ENCODE measurements at places on chromosomes 6 and 20.

DNA sequence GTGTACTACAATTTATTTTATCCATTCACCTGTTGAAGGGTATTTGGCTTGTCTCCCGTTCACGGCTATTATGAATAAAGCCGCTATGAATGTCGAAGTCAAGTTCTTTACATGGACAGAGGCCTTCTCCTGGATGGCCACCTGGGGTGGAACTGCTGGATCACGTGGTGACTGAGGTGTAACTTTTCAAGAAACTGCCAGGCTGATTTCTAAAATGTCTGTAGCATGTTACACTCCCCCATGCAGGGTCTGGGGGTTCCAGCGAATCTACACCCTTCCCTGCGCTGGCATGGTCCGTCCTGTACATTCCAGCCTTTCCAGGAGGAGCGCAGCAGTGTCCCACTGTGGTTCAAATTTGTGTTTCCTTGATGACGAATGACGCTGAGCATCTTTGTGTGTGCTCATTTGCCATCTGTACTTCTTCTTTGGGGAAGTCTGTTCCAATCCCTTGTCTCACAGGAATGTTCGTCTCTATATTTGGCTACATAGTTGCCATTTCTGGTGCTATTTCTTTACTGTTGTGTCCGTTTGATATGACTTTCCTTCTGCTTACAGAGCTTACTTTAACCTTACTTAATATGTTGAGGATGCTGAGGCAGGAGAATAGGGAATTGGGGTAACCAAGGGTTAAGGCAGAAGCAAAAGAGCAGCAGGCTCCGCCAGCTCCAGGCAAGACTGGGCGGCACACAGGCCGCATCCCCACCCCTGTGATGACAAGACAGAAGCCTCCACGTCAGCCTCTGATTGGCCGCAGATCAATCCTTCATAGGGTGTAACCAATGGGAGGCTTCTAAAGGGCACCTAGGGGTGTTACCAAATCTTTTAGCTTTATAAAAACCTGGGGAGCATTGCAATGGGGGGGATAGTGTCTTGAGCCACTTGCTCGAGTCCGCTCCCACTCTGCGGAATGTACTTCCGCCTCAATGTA is 106.6 kb downstream of the TAF4 start:
- DNase-seq, result no peak

DNA sequence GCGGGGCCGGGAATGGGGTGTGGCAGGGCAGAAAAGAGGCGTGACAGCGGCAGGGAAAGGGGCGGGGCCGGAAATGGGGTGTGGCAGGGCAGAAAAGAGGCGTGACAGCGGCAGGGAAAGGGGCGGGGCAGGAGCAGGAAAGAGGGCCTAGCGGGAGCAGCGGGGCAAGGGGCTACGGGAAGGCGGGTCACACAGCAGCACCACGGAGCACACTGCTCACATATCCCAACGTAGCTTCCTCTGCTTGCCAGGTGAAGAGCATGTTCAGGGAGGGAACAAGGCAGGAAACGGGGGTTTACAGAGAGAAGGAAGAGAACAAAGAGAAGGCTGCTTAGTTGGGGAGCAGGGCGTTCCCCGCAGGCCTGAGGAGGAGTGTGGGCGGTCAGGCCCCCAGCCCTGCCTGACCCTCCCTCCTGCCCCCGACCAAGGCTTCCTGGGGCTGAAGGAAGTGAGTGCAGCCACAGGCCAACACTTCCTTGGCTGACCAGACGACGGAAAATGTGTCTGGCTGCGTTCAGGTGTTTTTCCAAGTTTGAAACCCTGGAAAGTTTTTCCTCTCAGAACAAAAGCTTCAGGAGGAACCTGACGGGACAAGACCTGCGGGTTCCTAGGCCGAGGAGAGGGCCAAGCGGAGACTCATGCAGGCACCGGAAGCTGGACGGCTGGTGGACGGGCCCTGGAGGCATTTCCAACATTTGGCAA is 13.8 kb downstream of the UCKL1 start:
- no peak for DNase-seq

DNA sequence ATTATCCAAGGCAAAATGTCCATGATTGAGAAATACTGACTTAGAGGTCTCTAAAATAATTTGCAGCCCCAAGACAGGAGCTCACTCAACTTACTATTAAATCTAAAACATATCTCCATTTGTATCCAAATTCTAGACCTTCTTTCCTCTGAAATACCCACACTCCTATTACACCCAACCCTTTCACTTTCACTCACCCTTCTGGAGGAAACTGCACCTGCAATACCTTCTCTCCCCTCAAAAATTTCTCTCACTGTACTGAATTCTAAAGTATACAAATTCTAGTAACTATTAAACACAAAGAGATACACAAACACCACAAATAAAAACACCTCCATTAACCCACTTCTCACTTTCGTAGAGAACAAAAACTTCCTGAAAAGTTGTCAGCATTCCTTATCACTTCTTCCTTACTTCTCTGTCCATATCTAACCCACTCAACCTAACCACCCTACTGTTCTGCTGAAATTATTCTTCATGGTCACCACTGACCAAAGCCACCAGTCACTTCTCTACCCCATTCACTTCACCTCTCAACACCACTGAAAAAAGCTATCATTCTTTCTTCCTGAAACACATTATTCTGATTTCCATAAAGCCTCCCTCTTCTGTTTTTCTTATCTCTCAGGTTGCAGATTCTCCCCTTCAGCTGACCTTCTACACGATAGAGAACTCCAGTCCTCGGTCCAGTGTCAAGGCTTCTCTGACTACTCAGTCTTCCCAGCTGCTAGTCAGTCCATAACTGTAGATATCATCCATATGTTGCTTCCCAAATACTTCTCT is 12.0 kb downstream of the LMBRD1 start:
- no peak for DNase-seq

DNA sequence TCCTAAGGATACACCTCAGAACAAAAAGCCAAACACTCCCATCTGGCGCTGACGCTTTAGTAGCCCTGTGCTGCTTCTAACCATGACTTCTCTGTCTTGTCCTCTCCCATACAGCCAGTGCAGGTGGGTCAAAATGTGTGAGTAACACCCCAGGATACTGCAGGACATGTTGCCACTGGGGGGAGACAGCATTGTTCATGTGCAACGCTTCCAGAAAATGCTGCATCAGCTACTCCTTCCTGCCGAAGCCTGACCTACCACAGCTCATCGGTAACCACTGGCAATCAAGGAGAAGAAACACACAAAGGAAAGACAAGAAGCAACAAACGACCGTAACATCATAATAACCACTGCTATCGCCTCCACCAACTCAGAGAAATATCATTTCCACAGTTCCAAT is 1.4 kb downstream of the DEFB132 start:
- no peak for DNase-seq

- no peak for DNase-seq
Observed at GRCh38 chr6:2959909-2960719, 11.3 kb downstream of the SERPINB6 start.

DNA sequence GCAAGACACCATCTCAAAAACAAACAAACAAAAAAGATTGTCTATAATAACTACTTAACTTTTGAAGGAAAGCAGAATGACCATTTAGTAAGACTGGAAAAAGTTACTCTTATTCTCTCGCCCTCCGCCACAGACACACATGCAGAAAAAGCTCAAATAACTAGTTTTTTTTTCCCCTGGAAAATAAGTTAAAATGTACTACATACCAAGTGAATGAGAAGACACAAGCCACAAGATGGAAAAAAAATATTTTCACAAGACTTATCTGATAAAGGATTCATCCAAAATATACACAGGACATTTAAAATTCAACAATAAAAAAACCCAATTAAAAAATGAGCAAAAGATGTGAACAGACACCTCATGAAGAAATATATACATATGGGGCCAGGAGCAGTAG is 31.9 kb downstream of the NUDT3 start:
- no peak for DNase-seq
